ENCODE measurements at places on chromosomes 7 and 10. TPM values are rescaled to one million over a fixed set of nuclear protein-coding genes. Genes with fewer than 3 reads are reported as not detected.

The PRKCQ gene
- total RNA-seq, result 45.2 TPM

The SPACDR gene
- 3.5 TPM for total RNA-seq

The UCMA gene
- not detected for total RNA-seq

The TRPV5 gene
- not detected for total RNA-seq

The GPR146 gene
- 2.1 TPM for total RNA-seq

The CAMK2B gene
- 0.46 TPM for total RNA-seq

The ZNF716 gene
- not detected for total RNA-seq

The KLF14 gene
- total RNA-seq, result not detected

The BEND7 gene
- total RNA-seq, result not detected

The GDF2 gene
- total RNA-seq, result not detected

GRCh38 chr7:94190599-94191061 lies 186.5 kb upstream of the BET1 start:
- no peaks in the 10 kb centered on the region for H3K36me3 ChIP-seq
- no peak overlapping the region for H3K27ac ChIP-seq
- H3K4me1 ChIP-seq, result no peaks in the 10 kb centered on the region
- no peak overlapping the region for H3K4me3 ChIP-seq
- DNase-seq, result no peak
- no peaks in the 10 kb centered on the region for H3K27me3 ChIP-seq

GRCh38 chr10:78155722-78156121 lies 122.1 kb downstream of the RPS24 start:
- H3K27ac ChIP-seq, result no peak overlapping the region
- no peak for DNase-seq
- no peaks in the 10 kb centered on the region for H3K4me1 ChIP-seq
- H3K27me3 ChIP-seq, result peaks cover 6% of the 10 kb centered on the region

- no peaks in the 10 kb centered on the region for H3K27me3 ChIP-seq
- H3K27ac ChIP-seq, result no peak overlapping the region
- H3K4me1 ChIP-seq, result peaks cover 12% of the 10 kb centered on the region
- no peak overlapping the region for H3K4me3 ChIP-seq
These were observed 133.4 kb downstream of the LRRC4 start for GRCh38 chr7:127897704-127898454.

DNA sequence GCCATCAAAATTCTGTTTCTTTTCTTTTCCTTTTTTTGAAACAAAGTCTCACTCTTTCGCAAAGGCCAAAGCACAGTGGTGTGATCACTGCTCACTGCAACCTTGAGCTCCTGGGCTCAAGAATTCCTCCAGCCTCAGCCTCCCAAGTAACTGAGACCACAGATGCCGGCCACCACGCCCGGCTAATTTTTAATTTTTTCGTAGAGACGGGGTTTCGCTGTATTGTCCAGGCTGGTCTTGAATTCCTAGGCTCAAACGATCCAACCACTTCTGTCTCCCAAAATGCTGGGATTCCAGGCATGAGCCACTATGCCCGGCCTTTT lies 25.7 kb upstream of the TRIM56 start:
- H3K4me3 ChIP-seq, result no peak overlapping the region
- no peaks in the 10 kb centered on the region for H3K36me3 ChIP-seq
- peaks cover 41% of the 10 kb centered on the region for H3K27me3 ChIP-seq
- no peak for DNase-seq
- peak overlapping the region; percentile 42 for H3K27ac ChIP-seq
- peaks cover 3% of the 10 kb centered on the region for H3K4me1 ChIP-seq

DNA sequence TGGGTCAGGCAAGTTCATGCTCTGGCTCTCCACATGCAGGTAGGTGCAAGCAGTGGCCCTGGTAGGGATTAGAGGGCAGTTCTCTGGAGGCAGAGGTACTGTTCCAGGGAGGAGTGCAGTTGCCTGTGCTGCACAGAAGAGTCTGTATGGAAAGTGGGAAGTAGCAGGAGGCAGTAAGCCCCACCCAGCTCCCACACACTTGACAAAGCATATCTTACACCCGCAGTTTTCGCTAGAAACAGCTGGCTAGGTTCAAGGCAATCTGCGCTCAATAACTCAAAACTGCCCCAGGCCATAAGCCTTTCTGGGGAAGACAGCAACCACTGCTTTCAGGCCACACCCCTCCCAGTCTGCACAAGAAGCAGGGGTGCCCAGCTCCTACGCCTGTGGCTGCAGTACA lies 33.1 kb upstream of the ARMC3 start:
- H3K36me3 ChIP-seq, result peaks cover 3% of the 10 kb centered on the region
- no peaks in the 10 kb centered on the region for H3K4me1 ChIP-seq
- H3K27me3 ChIP-seq, result peaks cover 1% of the 10 kb centered on the region
- no peak overlapping the region for H3K27ac ChIP-seq
- DNase-seq, result no peak

GRCh38 chr10:29245476-29245875 lies 43.4 kb upstream of the LYZL1 start:
- no peak overlapping the region for H3K4me3 ChIP-seq
- no peak overlapping the region for H3K27ac ChIP-seq
- peaks cover 9% of the 10 kb centered on the region for H3K27me3 ChIP-seq
- DNase-seq, result no peak

- no peak for DNase-seq
- no peak overlapping the region for H3K27ac ChIP-seq
- no peak overlapping the region for H3K4me3 ChIP-seq
- H3K36me3 ChIP-seq, result peaks cover 4% of the 10 kb centered on the region
- peaks cover 7% of the 10 kb centered on the region for H3K4me1 ChIP-seq
- H3K27me3 ChIP-seq, result peaks cover 61% of the 10 kb centered on the region
These were observed 1.5 kb downstream of the INA start for GRCh38 chr10:103278537-103278823.

DNA sequence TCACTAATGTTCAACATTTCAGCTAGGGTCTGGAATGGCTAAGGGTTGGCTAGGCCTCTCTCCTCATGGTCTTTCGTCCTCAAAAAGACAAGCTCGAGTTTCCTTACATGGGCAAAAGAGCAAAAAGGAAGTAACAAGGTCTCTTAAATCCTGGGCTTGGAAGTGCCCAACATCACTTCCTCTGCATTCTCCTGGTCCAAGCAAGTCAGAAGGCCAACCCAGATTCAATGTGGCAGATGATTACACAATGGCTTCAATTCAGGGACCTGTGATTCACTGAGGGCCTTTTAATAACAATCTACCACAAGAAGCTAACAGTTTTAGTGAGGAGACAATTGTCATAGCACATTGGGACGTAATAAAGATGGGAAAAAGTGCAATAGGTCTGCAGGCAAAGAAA lies 4.4 kb upstream of the NUP205 start:
- H3K27me3 ChIP-seq, result no peaks in the 10 kb centered on the region
- no peak for DNase-seq
- H3K36me3 ChIP-seq, result no peaks in the 10 kb centered on the region
- H3K4me3 ChIP-seq, result no peak overlapping the region
- H3K27ac ChIP-seq, result no peak overlapping the region

DNA sequence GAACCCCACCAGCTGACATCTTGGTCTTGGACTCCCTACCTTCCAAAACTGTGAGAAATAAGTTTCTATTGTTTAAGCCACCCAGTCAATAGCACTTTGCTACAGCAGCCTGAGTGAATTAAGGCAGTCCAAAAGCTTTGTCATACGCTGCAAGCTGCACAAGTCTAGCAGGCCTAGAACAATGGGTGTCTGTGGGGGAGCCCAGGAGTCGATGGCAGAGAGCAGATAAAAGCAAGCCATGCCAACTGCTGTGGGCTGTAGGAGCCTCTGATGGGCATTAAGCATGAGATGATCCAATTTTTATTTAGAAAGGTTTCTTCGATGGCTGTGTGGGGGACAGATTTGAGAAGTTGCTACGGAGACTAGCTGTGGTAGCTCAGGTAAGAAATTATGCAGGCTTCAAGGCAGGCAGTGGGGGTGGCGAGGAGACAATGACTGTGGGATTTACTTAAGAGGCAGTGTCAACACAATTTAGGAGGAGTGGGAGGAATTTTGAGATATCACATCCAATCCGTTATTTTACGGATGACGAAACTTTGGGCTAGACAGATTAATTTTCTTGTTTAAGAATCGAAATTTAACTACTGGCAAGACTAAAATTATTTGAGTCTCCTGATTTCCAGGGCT lies 110.4 kb downstream of the NRCAM start:
- H3K36me3 ChIP-seq, result no peaks in the 10 kb centered on the region
- DNase-seq, result no peak
- no peaks in the 10 kb centered on the region for H3K4me1 ChIP-seq
- H3K27ac ChIP-seq, result no peak overlapping the region
- no peak overlapping the region for H3K4me3 ChIP-seq

DNA sequence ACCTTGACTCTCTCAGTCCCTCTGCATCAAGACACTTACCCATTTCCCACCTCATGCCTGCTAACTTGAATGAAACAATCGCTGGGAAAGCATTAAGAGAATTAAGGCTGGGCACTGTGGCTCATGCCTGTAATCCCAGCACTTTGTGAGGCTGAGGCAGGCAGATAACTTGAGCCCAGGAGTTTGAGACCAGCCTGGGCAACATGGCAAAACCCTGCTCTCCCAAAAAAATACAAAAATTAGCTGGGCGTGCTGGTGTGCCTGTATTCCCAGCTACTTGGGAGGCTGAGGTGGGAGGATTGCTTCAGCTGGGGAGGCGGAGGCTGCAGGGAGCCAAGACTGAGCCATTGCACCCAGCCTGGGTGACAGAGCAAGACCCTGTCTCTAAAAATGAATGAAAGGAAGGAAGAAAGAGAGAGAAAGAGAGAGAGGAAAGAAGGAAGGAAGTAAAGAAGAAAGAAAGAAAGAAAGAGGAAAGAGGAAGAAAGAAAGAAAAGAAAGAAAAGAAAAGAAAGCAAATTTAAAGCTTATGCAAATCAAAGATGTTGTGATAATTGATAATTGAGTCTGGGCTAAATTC lies 646 bp downstream of the SERPINE1 start:
- no peaks in the 10 kb centered on the region for H3K36me3 ChIP-seq
- H3K27me3 ChIP-seq, result peaks cover 44% of the 10 kb centered on the region
- H3K4me3 ChIP-seq, result no peak overlapping the region
- no peak overlapping the region for H3K27ac ChIP-seq

- no peak for DNase-seq
- H3K4me1 ChIP-seq, result peaks cover 10% of the 10 kb centered on the region
- no peak overlapping the region for H3K27ac ChIP-seq
- peaks cover 6% of the 10 kb centered on the region for H3K27me3 ChIP-seq
These were observed 7.5 kb upstream of the CH25H start for GRCh38 chr10:89214566-89215165.

DNA sequence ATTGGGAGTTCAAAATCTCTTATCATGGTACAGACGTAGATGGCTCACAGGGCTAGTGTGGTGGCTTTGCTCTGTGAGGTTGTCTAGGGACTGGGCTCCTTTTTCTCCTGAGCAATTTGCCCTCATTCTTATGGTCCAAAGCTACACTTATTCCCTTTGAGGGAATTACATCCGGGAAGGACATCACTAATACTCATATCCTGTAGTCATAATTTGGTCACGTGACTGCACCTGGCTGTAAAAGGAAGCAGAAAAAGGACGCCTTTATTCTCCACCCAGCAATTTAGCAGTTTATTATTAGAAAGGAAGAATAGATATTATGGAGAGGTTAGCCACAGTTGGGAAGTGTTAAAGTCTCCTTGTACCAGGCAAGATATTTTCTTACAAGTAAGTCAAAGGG lies 28.1 kb downstream of the ARID5B start:
- DNase-seq, result no peak
- no peak overlapping the region for H3K27ac ChIP-seq
- H3K36me3 ChIP-seq, result peaks cover 66% of the 10 kb centered on the region
- H3K4me3 ChIP-seq, result no peak overlapping the region

DNA sequence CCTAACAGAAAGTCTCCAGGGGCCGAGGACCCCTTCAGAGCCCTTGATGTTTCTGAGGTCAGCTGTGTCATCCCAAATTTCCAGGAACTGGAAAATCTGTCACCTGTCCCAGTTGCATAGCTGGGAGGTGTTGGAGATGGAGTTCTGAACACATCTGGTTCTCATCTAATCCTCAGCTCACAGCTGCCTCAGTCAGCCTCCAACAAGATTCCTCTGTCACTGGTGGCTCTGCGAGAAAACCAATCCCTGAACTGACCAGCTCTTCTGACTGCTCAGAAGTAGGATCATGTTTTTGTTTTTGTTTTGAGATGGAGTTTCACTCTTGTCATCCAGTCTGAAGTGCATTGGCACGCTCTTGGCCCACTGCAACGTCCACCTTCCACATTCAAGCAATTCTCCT lies 37.6 kb upstream of the MYL10 start:
- peaks cover 2% of the 10 kb centered on the region for H3K27me3 ChIP-seq
- H3K4me3 ChIP-seq, result no peak overlapping the region
- no peak for DNase-seq

GRCh38 chr10:119414081-119414611 lies 128.4 kb downstream of the RGS10 start:
- no peak overlapping the region for H3K27ac ChIP-seq
- H3K27me3 ChIP-seq, result no peaks in the 10 kb centered on the region
- no peak overlapping the region for H3K4me3 ChIP-seq
- H3K4me1 ChIP-seq, result no peaks in the 10 kb centered on the region

DNA sequence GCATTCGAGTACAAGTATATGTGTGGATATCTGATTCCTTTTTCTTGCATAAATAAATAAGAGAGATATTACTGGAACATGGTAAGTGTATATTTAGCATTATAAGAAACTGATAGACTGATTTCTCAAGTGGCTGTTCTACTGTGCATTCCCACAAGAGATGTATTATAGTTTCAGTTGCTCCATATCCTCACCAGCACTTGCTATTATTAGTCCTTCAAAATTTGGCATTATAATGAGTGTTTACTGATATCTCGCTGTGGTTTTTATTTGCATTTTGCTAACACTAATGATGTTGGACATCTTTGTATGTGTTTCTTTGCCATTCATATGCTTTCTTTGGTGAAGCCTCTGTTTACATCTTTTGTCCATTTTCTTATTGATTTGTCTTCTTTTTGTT lies 4.4 kb upstream of the CLRN3 start:
- H3K36me3 ChIP-seq, result no peaks in the 10 kb centered on the region
- no peak overlapping the region for H3K4me3 ChIP-seq
- H3K27ac ChIP-seq, result no peak overlapping the region
- DNase-seq, result no peak
- H3K27me3 ChIP-seq, result peaks cover 19% of the 10 kb centered on the region

- no peak for DNase-seq
- H3K4me3 ChIP-seq, result no peak overlapping the region
- no peaks in the 10 kb centered on the region for H3K4me1 ChIP-seq
- no peak overlapping the region for H3K27ac ChIP-seq
- no peaks in the 10 kb centered on the region for H3K36me3 ChIP-seq
These were observed 41.8 kb upstream of the CCNY start for GRCh38 chr10:35294506-35294905.

DNA sequence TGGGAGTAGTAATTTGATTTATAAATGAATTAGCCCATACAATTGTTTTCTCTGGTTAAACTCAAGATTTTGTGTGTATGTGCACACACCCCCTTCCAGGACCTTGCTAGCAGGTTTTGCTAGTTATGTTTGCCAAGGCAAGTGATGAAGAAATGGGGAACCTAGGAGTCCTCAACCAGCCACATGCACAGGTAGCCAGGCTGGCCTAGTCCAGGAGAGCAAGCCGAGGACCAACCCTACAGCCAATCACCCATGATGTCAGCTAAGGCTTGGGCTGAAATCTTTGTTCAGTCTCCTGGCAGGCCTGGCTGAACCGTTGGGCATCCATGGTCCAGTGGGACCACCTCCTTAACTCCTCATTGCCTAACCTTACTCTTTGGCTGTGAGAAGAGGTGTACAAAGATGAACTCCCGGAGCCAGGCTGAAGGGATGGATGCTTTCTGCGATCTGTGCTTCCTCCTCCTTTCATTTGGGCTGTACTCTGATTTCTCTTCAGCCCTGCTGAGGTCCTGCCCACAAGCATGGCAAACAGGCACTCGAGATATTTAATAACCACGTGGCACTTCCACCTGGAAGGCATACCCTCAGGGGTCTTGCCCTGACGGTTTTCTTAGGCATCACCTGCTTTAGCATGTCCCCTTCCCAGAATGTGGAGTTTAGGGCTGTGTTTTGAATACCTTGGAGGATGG lies 22.1 kb downstream of the HNRNPA2B1 start:
- peak overlapping the region; percentile 45 for H3K27ac ChIP-seq
- H3K36me3 ChIP-seq, result peaks cover 10% of the 10 kb centered on the region
- H3K4me3 ChIP-seq, result no peak overlapping the region
- peaks cover 26% of the 10 kb centered on the region for H3K4me1 ChIP-seq
- no peaks in the 10 kb centered on the region for H3K27me3 ChIP-seq

Measured in activated CD4-positive, alpha-beta memory T cell treated with anti-CD3 and anti-CD28 coated beads for 36 hours (primary cell).